ENCODE measurements at places on chromosomes 1 and 21.

DNA sequence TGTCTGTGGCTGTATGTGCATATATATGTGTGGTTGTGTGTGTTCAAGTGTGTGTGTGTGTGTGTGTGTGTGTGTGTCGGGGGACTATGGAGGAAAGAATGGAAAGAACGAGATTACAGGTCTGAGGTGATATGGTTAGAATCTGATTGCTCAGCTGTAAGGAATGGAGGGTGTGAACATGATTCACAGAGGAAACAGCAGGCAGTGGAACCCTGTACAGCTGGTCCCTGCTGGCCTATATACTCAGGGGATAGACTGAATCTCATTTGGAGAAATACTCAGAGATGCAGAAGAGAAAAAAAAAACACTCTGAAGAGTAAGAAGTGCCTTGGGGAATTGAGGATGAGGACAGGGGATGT lies 180.1 kb upstream of the ESRRG start:
- no peak for DNase-seq

DNA sequence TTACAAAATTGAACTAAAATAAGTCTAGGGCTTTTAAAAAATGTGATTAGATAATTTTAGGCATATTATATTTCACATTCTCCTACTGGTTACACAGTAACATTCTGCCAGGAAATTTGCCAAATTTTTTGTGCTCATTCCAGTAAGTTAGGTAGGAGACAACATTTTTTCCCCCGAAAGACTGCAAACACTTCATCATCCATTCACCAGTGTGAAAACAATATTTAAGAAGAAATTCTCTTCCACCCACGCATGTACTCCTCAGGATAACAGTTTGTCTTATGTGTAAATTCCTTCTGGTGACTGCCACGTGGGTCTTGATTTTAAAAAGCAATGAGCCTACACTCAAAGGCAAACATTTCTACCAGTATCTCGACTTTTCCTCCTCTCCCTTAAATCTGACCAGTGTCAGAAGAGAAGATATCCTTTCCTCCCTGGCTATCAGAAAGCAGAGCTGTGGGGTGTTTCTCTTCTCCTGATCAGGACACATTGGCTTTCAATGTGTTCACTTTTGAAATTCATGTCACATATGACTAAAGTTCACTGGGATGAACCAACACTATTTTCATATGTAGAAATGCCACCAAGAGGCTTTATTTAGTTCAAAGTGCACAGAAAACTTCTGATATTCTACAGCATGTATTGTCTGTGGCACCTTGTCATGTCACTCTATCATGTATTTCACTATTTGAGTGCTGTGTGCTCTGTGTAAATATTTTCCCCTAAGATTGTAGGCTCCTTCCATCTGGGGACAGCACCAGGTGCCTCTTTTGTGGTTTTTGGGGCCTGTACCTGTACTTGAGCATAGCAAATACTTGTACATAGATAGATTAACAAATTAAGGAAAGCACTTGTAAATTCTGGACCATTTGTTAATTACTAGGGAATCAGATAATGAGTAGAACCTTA lies 38.6 kb downstream of the LHX9 start:
- no peak for DNase-seq

- no peak for DNase-seq
Observed at GRCh38 chr1:163836481-163836880, 514.7 kb downstream of the NUF2 start.

DNA sequence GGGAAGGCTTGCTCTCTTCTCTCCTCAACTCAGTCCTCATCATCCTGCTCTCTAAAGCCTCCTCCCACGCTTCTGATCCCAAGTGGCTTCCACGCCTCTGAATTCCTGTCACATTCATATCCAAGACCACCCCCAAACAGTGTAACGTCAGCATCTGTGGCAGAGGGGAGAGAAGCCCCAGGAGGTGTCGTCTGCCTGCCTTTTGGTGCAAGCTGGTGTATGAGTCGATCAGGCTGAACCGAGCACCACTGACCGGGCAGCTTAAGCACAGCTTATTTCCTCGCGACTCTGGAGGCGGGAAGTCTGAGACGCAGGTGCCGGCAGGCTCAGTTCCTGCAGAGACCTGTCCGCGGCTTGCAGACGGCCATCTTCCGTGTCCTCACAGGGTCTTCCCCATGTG lies 123.8 kb upstream of the RAB4A start:
- no peak for DNase-seq

GRCh38 chr21:14271641-14272040 lies 55.7 kb downstream of the RBM11 start:
- no peak for DNase-seq

DNA sequence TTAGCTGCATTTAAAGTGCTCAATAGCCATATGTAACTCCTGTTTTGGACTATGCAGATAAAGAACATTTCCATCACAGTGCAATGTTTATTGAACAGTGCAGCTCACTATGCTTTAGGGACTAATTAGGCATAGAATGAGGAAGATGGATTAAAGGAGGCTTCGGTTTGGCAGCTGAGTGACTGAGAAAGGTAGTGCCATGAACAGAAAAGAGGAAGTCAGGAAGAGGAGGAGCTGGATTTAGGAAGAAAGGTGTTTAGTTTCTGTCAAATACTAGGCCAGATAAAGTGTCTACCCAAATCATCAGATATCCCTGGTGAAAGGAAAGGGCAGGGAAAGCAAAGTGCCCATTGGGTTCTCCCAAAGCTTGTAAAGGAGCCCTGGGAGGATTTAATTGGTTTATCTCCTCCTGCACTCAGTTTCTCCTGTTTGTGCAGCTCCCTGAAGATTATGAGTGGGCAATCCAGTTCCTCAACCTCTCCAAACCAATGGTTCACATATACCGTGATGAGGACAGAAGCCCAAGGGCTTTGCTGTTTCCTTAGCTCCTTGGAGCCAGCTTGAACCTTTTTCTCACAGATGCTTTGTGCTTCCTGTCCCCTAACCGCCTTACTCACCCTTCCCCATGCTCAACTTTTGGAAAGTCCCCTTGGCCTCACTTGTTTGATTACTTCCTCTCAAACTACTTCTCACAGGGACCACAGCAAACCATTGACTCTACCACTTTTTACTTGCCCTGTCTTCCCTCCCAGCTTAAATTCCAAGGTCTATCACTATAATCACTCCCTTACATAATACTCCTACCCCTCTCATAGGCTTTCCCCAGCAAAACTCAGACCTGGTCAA lies 3.5 kb upstream of the RAP1A start:
- peak; percentile 26 for DNase-seq

DNA sequence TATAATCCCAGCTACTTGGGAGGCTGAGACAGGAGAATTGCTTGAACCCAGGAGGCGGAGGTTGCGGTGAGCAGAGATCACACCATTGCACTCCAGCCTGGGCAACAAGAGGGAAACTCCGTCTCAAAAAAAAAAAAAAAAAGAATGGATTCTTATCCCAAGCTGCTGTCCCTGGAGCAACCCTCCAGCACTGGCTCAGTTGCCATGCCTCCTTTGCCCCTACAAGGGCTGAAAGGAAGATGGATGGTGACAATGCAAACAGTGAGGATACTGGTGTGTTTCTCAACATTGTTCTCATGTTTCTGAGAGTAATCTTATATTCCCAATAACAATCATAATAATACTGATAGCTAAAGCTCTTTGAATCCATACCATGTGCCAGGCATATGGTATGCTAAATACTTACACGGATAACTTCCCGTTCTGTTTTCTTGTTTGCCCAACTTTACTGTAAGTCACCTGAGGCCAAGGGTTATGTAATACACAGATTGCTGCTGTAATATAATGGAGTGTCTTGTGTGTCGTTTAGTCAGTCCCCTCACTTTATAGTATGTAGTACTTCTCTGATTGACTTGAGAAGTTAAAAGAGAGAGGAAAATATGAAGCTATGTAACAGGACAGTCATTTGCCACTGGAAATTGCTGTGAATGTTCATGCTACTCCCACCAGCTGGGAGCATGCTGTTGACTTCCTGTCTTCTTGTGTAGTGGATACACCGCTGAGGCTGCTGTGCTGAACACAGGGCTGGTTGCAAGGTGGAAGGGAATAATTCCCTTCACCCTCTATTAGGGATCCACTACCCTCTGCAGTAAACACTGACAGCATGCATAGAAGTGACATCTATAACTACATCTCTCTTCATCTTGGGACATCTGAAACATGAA lies 153.6 kb downstream of the CNIH3 start:
- DNase-seq = no peak

- DNase-seq = no peak
Observed at GRCh38 chr1:18932387-18932786, 24.1 kb downstream of the IFFO2 start.

GRCh38 chr1:165857046-165857801 lies 29.8 kb downstream of the UCK2 start:
- DNase-seq = no peak

DNA sequence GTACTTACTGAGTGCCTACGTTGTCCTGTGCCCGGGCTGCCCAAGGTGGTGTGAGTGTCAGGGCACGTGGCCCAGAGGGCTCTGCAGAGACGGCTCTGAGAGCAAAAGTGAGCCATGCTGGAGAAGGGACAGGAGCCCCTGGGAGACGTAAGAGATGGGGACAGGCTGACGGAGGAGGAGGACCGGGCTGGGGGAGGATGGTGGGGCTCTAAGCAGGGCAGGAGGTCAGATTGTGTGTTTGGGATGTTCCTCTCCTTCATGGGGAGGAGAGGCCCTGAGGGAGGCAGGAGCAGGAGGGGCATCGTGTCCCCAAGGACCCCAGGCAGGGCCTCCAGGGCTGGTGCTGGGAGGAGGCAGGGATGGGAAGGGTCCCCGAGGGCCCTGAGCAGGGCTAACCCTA lies 158.9 kb downstream of the PCBP3 start:
- no peak for DNase-seq

- DNase-seq = no peak
Observed at GRCh38 chr1:113388621-113389358, 1.5 kb upstream of the MAGI3 start.

GRCh38 chr21:31278511-31279130 lies 65.4 kb downstream of the TIAM1 start:
- DNase-seq = no peak

GRCh38 chr1:48371598-48371997 lies 100.4 kb downstream of the SPATA6 start:
- no peak for DNase-seq

DNA sequence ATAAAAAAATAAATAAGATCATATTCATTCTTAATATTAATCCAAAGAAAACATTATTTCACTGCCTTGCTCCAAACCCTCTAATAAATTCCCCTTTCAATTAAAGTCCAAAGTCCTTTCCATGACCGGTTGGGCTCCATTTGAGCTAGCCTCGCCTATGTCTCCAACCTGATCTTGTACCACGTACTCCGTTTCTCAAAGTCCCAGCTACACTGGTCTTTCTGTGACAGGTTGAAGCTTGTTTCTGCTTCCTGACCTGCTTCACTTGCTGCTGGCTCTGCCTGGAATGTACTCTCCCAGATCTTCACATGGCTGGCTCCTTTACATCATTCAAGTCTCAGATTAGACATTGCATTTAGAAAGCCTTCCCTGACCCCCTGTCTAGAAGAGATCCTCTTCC lies 16.4 kb downstream of the RPL5 start:
- DNase-seq = no peak

GRCh38 chr1:154730259-154730658 lies 122.3 kb upstream of the ADAR start:
- no peak for DNase-seq

- DNase-seq = peak; percentile 43
Observed at GRCh38 chr1:96845464-96845863, 123.9 kb downstream of the PTBP2 start.

DNA sequence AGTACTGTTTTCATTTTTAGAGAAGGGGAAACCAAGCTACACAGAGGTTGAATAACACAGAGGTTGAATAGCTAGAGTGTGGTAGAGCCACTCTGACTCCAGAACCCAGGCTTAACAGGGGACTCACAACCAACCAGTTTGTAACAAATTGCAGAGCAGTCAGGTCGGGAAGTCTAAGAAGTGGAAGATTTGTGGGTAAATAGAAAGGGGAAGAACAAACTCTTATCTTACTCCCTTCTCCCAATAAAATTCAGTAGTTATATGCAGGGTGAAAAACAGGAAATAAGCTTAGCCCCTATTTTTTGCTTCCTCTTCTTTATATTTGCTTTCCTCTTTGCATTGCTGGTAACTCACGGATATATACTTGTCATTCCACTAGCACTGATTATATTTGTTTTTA lies 23.2 kb downstream of the CDC42 start:
- DNase-seq = peak; percentile 48

- no peak for DNase-seq
Observed at GRCh38 chr1:45243476-45244343, 37.3 kb upstream of the ZSWIM5 start.

GRCh38 chr21:26847002-26847401 lies 1.8 kb upstream of the ADAMTS1 start:
- no peak for DNase-seq

- DNase-seq = no peak
Observed at GRCh38 chr1:70891051-70891843, 156.4 kb downstream of the PTGER3 start.

- DNase-seq = no peak
Observed at GRCh38 chr1:43134068-43134467, 38.0 kb downstream of the EBNA1BP2 start.

DNA sequence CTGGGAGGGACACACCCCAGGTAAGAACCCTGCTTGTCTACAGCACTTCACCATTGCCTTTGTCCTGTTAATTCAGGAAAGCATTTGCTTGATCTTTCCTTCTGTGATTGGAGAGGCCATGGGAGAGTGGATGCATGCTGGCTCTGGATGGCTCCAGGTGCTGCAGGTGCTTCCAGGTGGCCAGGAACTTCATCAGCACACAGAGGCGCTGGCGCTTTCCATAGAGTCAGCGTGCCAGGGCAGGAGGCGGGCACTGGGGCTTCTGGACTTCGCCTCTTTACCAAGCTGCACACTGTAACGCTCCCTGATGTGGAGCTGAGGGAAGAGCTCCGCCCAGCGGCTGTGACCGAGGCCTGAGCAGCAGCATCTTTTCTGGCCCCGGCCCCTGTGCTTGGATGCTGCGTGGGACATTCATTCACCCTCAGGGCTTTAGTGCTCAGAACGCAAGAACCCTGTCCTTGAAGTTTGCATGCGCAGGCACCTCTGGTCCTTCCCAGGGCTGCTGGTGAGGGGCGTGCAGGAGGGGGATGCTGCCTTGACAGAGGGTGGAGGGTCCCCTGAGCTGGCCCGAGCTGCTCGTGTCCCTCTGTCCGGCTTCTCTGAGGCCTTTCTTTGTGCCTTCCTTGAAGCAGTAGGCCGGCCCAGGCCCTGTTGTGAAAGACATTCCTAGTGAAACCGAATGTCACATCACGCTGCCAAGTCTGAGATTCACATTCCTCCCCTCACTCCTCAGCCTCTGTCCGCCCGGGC lies 1.6 kb upstream of the MX2 start:
- DNase-seq = no peak

Measured in bone marrow (tissue), 2 donors.